ENCODE measurements at places on chromosomes 12 and 14.

GRCh38 chr14:35197015-35197414, 74.7 kb downstream of the PRORP start:
- DNase-seq = no peak

GRCh38 chr14:79890527-79890926, 320.8 kb downstream of the DIO2 start:
- no peak for DNase-seq

GRCh38 chr12:108580531-108580930, 17.4 kb downstream of the TMEM119 start:
- DNase-seq = no peak

DNA sequence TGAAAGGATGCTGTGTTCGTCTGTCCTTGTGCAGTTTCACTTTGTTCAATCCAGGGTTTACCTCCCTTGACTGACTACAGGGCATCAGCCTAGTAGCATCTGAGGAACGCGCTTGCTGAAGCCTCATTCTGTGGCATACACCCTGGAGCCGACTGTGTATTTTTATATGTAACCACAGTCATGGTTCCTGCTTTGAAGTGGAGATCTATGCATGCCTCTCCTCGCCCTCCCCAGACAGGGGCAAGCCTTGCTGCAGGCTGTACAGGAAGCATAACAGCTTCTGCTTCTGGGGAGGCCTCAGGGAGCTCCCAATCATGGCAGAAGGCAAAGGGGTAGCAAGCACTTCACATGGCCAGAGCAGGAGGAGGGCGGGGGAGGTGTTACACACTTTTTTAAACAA, 262.1 kb downstream of the BCL11B start:
- no peak for DNase-seq

DNA sequence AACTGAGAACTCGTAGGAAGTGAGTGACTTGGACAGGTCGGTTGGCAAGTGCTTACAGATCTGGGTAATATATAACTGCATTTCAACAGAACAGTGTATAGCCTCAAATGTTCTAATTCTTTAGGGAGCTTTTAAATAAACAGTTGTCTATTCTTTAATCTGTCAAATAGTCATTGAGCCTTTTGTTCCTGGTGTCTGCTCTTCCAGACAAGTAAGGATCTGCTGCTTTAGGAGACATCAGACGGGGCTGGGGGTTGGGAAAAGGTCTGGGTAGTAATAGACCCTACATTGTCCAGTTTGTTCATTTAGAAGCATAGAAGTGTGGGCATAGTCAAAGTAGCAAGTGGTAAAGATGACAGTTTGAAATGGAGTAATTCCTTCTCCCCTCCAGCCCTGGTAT, 2.0 kb downstream of the PTPN11 start:
- DNase-seq = no peak
